ENCODE measurements at places on chromosomes 2 and 18.

- DNase-seq = no peak
These were observed 31.4 kb downstream of the ATF2 start for GRCh38 chr2:175136334-175137215.

DNA sequence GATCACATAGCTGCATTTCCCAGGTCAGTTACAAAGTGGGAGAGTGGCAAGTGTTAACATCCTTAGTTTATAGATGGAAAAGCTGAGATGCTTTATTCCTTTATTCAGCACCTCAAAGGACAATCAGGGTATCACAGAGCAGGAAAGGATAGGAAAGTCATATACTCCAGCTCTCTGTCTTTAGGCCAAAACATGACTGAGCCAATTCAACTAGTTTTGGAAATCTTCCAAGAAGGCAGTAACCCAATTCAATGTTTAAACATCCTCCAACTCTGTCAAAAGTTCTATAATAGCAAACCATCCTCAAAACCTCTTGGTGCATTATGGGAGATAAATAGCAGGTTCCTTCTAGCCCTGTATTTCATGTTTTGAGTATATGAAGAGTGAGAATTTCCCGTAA lies 25.2 kb downstream of the CASP8 start:
- DNase-seq = no peak

GRCh38 chr2:9629222-9630116 lies 1.3 kb downstream of the YWHAQ start:
- no peak for DNase-seq

DNA sequence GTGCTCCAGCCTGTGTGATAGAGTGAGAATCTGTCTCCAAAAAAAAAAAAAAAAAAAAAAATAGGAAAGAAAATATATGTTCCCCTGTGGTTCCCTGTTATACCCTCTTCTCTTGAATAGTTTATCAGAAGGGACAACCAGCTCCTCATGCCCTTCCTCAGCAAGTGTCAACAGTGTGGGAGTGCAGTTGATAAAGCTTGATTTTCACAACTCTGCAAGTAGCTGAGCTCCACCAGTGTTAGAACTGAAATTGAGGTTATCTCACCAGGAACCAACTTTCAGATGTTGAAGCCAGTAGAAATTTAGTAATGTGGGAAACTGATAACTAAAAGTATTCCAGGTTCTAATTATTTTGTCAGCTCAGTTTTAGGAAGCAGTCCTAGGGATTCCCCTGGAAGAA lies 25.1 kb downstream of the NEDD4L start:
- DNase-seq = no peak

- no peak for DNase-seq
These were observed 94.2 kb downstream of the ARMC9 start for GRCh38 chr2:231292472-231293134.

GRCh38 chr2:85707304-85707703 lies 13.1 kb downstream of the GNLY start:
- DNase-seq = peak; percentile 58

DNA sequence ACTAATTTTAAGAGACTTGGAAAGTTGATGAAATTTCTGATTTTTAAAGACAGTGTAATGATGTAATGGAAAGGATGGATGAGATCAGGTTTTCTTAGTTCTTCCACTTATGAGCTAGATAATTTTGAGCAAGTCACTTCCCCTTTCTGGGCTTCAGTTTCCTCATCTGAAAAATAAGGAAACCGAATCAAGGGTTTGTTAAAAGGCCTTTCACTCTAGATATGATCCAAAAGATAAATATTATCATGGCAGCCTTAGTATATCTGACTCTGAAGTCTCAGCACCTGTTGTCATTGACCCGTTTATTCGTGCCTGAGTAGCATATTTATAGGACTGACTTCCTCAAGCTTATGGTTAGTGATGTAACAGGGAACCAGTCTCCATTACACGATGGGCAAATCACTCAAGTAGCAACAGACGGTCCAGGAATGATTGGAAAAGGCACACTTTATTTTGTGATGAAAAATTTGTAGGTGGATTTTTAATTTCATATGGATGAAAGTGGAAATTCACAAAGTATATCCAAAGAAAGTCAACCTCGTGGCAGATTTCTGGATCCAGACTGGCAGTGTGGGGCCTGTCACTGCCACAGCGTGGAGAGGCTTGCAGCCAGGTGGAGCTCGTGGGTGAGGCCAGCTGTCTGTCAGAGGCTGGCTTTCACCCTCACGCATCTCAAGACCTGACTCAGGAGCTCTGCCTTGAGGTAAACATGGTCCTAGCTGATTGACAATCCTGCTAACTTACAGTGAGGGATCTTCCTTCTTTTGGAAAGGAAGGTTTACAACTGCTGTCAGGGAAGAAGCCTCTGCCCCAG lies 137.9 kb upstream of the CXCR4 start:
- no peak for DNase-seq

DNA sequence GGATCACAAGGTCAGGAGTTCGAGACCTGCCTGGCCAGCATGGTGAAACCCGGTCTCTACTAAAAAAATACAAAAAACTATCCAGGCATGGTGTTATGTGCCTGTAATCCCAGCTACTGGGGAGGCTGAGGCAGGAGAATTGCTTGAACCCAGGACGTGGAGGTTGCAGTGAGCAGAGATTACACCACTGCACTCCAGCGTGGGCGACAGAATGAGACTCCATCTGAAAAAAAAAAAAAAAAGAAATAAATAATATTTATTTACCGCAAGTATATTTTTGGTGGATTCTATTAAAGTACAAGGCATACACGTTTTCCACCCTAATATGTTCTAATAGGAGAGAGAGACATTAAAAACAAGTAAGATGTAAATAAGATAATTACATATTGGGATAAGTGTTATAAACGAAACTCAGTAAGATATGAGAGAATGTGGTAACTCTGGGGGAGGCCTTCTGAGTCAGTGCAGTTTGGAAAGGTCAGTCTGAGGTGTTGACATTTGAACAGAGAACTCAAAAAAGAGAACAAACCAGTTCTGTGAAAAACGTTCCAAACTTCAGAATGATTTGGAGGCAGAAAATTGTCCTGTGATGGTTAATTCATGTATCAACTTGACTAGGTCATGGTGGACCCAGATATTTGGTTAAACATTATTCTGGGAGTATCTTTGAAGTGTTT lies 8.8 kb upstream of the POLI start:
- DNase-seq = no peak

DNA sequence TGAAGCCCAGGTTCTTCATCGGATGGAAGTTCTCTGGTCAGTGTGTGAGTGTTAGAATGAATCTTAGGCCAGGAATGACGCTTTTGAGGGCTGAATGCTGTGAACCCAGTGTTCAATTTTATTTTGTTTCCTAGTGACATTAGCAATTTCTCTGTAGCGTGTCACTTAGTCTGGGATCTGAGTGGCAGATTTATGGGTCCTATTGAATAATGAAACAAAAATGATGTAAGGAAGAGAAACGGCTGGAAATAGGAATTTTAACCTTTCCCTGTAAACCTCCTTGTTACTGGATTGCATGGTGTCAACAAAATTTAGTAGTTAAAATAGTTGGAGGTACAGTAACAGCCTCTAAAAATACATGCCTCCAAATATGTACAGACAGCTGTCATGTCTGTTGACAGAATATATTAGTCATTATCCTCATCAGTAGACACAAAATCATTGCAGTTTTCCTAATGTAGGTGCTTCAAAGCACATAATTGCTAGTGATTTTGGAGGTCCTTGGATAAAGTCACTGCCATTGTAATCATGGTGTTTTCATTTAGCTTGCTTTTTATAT lies 223.8 kb upstream of the SPRED2 start:
- no peak for DNase-seq

- no peak for DNase-seq
These were observed 1.0 kb upstream of the ZC3H8 start for GRCh38 chr2:112255875-112256274.

GRCh38 chr2:25788457-25788856 lies 89.8 kb downstream of the ASXL2 start:
- DNase-seq = no peak

DNA sequence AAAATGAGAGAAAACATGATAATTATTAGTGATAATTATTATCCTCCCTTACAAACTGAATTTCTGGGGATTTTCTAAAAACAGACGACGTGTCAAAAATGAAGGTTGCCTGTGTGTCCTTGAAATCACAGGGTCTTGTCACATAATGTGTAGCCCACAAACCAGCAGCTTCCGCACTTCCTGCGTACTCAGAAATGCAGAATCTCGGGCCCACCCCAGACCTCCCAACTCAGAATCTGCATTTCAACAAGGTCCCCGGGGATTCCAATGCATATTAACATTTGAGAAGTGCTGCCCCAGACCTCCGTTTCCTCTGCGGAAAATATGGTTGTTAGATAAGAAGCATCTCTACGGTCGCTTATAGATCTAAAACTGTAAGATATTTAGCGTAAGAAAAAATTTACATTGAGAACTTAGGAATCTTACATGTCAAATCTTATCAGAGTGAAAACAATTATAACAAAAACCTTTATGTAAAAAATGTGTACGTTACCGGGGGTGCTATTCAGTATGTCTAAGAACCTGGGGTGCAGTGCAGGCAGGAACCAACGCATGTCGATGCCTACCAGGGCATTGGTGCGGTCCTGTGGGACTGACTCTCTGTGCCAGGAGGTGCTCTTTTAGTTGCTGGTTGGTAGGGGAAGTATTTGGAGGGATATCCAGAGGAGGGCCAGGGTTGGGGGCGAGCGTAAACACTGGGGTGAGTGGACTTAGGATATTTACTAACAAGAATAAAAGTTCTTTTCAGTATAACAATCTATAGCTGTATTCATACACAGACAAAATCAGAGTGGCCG lies 15.2 kb downstream of the CDKL4 start:
- DNase-seq = no peak

DNA sequence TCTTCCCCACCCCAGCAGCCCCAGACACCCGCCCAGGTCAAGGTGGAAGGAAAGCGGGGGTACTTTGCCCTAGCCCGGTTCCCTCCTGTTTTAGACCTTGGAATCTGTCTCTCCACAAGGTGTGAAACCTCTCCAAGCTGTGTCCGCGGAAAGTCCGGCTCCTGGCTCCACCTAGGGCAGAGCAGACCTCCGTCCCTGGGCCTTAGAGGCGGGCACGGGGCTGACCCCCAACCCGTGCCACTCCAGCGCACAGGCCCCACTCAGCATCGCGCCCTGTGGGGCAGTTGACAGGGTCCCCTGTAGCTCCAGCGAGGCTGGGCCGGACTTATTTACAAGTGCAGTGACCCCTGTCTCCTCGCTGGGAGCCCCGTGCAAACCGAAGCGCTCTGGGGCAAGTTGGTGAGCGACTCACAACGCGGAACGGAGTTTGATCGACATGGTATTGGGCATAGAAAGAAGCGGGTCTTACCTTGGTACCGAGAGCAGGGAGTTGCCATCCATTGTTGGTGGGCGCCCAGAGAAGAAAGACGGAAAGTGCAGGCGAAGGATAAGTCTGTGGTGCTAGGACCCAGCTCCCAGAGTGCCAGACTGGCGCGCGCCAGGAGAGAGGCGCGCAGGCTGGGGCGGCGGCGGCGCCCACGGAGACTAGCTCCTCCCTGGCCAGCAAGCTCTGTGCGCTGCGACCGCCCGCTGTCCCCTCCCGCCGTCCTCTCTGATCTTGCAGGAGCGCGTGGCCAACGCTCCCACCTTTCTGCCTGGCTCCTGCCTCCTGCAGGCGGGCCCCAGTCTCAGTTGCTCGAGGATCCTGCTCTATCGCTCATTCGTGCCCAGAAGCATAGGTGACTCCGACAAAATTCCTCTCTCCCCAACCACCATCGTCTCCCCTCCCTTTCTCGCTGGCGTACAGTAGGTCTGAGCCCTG lies at the start of gene SPHKAP:
TSS of gene SPHKAP (minus strand) at position 590 of the 922 bp plus-strand sequence. CDS start at position 501, 89 bp downstream.
- no peak for DNase-seq

DNA sequence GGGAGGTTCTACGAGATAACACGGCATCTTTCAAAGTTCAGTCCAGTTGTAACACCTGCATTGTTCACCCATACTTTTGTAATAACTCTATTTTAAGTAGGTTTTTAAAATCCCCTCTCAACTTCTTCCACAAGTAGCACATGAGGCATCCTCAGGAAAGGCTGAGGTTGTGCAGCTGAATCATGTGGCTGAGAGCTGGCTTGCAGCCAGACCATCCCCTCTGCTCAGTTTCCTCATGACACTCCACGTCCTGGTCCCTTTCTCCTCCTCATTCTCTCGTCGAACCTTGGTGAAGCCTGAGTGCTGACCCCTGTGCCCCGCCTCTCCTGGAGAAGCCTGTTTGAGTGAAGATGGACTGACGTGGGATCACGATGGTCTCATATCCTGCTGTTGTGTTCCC lies 42.5 kb downstream of the POU3F3 start:
- no peak for DNase-seq

- no peak for DNase-seq
These were observed 26.6 kb downstream of the SPTBN1 start for GRCh38 chr2:54482715-54483114.

DNA sequence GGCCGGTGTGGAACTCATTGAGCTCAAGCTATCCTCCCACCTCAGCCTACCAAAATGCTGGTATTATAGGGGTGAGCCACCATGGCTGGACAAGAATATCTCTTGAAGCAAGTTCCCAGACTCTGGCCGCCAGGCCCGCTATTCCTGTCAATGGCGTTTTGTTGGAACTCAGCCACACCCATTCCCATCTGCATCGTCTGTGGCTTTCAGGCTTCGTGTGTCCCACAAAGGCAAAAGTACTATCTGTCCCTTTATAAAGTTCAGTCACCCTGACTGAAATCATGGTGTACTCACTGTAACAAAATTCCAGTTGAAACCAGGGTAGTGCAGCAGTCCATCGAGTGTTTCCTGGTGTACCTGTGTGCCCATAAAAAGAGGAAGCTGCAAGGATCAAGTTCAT lies 96.7 kb downstream of the SH3BP4 start:
- DNase-seq = no peak

DNA sequence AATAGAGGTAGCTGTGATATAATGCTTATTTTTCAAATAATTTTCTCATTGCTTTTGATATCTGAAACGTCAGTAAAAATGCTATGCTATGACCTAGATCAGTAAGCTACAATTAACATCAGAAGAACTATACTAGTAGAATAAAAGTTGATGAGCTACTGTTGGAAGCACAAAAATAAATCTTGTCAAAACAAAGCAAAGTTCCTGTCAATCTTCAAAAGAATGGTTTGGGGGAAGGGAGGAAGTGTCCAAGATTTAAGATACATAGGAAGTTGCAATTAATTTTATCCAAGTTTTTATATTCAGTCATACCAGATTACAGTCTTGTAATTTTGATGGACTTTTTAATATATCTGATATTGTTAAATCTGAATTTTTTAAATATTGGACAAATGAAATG lies 19.2 kb downstream of the IRS1 start:
- DNase-seq = no peak

DNA sequence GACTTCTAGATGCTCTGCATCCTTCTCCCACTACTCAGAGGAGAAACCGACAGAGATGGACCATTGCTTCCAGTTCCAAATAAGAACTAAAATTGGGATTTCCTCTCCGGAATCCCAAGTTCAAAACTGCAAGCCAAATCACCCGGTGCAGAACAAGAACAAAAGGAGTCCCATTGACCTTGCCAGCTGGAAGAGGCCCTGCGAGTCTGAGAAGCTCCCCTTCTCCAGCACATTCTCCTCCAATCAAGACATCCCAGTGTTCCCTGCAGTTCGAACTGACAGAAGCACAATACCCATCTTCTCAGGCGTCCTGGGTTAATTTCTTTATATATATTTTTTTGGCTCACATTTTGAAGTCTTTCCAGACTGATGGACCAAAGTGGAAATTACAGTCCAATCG lies 195.3 kb upstream of the MEIS1 start:
- no peak for DNase-seq

GRCh38 chr2:104858006-104858978 lies 4.4 kb downstream of the POU3F3 start:
- no peak for DNase-seq

Measured in NCI-H526 treated with DMSO at 0.1 percent for 48 hours (cell line).